Transverse colon (tissue), 4 donors: ENCODE measurements at places on chromosomes 4 and X. TPM values are rescaled to one million over a fixed set of nuclear protein-coding genes. Genes with fewer than 3 reads are reported as not detected.

- no peak for DNase-seq
Observed at GRCh38 chrX:45126158-45126557, 74.5 kb downstream of the DIPK2B start.

- no peak for DNase-seq
Observed at GRCh38 chrX:4762196-4762595, 1048.7 kb upstream of the PRKX start.

DNA sequence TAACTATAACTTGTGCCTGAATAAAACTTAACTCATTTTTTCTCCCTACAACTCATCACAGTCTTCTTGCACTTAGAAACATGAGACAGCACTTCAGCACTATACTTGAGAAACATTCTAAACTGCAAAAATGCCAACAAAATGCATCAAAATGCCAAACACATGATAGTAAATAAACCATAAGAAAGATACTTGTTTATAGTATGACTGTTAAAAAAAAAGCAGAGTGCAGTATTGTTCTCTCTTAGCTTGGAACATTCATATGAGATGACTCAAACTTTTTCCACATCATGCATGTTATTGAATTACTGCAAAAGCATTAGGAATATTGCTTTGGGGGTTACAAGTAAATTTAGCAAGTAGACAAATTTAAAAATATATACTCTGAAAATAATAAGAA is 135.7 kb upstream of the ANXA10 start:
- no peak for DNase-seq

DNA sequence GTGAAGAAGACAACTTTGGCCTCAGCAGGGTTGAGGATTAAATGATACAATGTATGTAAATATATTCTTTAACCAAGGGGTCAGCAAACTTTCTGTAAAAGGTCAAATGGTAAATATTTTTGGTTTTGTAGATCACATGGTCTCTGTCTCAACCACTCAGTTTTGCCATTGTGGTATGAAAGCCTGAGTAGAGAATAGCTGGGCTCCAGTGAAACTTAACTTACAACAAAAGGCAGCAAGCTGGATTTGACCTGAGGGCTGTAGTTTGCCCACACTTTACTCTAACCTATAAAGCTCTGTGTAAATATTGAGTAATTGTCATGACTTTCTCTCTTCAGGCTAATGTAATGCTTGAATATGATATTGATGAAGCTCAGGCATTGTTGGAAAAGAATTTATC is 19.6 kb downstream of the VBP1 start:
- DNase-seq: no peak

GRCh38 chr4:168600796-168601583 is 104.1 kb downstream of the PALLD start:
- no peak for DNase-seq

DNA sequence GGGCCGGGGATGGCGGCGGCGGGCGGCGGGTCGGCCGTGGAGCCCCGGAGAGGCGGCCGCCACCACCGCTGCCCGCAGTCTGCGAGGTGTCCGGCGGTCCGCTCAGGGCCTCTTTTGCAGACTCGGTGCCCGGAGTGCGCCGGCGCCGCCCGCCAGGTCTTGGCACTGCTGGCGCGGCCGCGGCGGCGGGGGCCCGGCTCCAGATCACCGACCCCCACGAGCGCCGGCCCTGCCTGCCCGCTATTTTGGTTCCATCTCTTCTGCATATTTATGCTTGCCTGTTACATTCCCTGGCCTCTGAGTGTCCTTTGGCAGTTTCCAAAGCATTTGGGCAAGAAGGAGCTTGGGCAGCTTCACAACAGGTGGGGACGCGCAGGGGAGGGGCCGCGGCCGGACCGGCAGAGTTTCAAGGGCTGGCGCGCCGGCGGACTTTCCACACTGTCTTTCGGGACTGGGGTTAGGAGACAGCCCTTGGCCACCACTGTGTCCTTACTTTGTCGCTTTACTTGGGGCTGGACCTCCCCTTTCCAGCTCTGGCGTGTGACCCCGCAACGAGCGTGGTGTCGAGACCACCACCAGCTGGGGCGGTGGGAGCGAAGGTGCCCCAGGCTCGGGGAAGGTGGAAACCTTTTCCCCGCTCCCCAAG is 668 bp upstream of the TAPT1 start:
- peak; percentile 69 for DNase-seq

DNA sequence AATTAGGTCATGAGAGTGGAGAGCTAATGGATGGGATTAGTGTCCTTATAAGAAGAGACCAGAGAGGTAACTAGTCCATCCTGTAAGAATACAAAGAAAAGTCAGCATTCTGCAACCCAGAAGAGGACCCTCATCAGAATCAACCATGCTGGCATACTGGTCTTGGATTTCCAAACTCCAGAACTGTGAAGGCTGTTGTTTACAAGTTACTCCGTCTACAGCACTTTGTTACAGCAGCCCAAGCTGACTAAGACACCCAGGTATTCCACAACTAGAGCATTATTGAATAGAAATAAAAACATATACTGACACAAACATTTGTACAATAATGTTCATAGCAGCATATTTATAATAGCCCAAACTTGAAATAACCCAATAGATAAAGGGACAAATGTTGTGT is 9.2 kb downstream of the TMEM156 start:
- no peak for DNase-seq

DNA sequence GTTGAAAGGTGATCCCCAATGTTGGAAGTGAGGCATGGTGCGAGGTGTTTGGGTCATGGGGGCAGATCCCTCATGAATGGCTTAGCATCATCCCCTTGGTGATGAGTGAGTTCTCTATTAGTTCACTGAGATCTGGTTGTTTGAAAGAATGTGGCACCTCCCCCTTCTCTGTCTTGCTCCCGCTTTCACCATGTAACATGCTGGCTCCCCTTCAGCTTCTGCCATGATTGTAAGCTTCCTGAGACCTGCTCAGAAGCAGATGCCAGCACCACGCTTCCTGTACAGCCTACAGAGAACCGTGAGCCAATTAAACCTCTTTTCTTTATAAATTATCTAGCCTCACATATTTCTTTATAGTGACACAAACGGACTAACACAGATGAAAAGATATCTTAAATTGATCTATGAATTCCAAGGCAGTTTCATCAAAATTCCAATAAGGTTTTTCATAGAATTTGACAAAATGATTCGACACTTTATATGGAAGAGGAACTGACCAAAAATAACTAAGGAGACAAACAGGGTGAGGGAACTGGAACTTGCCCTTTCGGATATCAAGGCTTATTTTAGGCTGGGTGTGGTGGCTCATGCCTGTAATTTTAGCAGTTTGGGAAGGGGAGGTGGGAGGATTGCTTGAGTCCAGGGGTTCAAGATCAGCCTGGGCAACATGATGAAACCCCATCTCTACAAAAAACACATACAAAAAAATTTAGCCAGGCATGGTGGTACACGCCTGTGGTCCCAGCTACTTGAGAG is 56.9 kb upstream of the OGT start:
- no peak for DNase-seq

DNA sequence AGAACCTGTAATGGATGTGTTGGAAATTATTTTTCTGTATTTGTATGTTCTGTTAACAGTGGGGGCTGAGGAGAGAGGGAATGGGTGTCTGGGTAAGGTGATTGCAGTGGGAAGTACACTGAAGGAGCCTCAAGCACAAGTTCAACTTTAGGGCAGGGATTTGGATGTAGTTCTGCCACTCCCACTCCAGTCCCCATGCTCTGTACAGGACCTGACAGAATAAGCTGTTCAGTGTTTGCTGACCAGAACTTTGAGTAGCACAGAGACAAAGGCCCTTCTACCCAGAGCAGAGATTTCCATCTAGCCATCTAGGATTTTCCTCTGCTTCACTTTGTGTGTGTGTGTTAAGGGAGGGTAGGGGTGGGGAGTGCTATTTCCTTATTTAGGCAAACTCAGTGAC is 49.2 kb downstream of the VSIG4 start:
- no peak for DNase-seq

DNA sequence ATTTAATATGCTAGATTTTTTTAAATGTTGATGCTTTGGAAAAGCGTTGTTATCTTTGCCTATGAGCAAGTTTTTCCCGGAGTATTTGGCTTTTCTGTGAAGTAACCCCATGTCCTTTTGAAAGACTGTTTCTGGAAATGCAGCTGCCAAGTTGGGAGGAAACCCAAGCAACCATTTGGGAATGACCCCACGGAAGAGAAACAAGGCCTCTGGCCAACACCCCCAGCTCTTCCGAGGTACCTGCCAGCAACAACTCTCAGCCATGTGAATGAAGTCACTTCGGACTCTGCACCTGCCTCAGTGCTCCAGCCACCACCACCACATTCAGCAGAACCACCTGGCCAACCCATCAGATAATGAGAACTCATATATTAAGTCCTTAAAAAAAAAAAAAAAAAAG is 36.2 kb upstream of the DHRSX start:
- no peak for DNase-seq

GRCh38 chrX:32126997-32127396 is 1055.2 kb upstream of the FTHL17 start:
- no peak for DNase-seq

- no peak for DNase-seq
Observed at GRCh38 chrX:2552621-2553201, 51.9 kb upstream of the DHRSX start.

DNA sequence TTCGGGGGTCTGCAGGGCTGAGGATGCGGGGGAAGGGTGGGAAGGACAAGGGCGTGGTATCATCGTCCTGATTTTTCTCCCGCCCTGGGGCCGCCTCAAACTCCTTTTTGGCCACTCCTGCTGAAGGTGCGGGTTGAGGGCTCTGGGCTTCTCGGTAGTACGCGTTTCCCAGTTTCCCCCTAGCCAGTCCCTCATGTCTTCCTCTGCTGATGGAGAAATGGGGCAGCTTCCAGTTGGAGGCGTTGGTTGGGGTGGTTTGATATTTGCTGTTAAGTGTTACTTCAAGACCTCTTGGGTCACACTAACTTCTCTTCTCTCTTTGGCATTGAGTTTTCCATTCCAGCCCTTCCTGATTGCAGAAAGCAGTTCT is 482 bp downstream of the GSTCD start:
- no peak for DNase-seq

- peak; percentile 69 for DNase-seq
Observed at GRCh38 chr4:87120411-87121162, 99.8 kb downstream of the KLHL8 start.

DNA sequence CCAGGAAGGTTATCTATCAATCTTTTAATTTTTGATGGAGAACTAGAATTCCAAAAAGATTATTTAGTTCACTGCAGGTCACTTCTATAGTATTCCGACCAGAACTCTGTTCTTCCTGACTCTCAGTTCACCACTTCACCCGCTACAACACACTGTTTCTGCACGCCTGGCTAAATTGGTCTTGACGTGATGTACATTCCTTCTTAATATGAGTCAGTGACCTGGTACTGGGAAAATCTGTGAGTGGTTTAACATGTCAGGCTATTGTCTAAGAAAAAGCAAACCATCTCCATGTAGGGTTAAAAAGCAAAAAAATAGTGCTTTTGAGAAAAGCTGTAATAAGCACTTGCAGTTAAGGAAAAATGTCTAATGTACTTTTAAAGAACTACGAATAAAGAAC is 120.4 kb downstream of the NDST3 start:
- DNase-seq: no peak

- DNase-seq: peak; percentile 86
Observed at GRCh38 chrX:131747173-131747572, 203.3 kb downstream of the OR13H1 start.

- no peak for DNase-seq
Observed at GRCh38 chr4:13830449-13830848, 202.9 kb upstream of the BOD1L1 start.

DNA sequence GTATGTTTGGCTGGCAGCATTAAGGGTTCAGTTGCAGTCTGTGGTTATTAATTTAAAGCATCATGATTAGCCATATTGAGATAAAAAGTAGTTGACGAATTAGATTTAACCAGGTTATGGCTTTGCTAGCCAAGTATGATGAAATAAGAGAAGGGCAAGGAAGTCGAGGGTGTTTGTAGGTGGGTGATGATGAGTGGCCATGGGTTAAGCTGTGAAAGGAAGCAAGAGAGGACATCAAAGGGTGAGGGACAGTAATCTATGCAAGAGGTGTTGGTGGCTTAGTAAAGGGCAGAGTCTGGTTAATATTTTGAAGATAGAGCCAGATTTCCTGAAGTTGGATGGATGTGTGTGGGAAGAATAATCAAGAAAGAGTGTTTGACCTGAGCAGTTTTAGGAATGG is 44.5 kb downstream of the STIM2 start:
- no peak for DNase-seq

GRCh38 chr4:76090241-76090691 is 15.8 kb downstream of the ART3 start:
- DNase-seq: no peak

DNA sequence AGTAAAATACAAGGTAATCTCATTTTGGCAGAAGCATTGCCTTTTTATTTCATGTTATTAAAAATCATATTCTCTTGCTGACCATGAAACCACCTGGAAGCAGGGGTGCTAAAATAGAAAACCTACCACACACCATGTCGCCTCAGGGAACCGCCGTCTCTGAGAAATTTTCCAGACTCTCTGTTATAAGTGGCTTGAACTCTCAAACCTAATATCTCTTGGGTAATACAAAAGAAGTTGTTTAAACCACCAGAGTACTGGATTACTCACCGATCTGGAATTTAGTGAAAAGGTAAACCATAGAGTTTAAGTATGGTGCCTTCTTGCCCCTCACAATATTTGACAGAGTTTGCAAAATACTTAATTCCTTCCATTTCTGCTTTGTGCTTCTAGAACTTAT is 27.7 kb downstream of the ENPP6 start:
- DNase-seq: no peak

- DNase-seq: no peak
Observed at GRCh38 chr4:162560073-162560472, 396.3 kb upstream of the FSTL5 start.

DNA sequence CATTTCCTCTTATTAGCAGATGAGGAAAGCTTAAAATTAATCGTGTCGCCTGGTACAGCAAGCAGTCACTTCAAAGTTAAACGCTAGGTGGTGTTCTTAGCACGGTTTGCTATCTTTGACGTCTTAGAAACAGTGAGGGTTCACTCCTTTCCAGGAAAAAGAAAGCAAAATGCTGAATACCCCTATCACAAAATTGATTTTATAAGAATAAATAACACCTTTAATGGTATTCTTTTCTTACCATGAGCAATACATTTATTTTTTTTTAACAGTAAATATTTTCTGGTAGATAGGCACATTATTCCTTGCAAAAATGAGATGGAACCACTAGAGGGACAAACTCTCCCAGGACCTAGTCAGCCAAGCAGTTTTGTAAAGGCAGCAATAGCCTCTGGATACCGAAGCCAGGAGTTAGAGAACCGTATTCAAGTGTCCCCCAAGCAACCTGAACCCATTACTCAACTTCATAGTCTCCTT is 153.9 kb downstream of the KDR start:
- no peak for DNase-seq

- no peak for DNase-seq
Observed at GRCh38 chr4:163665521-163666331, 171.2 kb downstream of the TMA16 start.

- peak; percentile 21 for DNase-seq
Observed at GRCh38 chrX:20362268-20363267, 95.9 kb upstream of the RPS6KA3 start.

LDB2 gene
- total RNA-seq: 7.0 TPM

VCX3B gene
- total RNA-seq: not detected

GNRHR gene
- total RNA-seq: not detected

GPC4 gene
- total RNA-seq: 15.7 TPM
